ENCODE measurements at places on chromosomes 12 and 14.

DNA sequence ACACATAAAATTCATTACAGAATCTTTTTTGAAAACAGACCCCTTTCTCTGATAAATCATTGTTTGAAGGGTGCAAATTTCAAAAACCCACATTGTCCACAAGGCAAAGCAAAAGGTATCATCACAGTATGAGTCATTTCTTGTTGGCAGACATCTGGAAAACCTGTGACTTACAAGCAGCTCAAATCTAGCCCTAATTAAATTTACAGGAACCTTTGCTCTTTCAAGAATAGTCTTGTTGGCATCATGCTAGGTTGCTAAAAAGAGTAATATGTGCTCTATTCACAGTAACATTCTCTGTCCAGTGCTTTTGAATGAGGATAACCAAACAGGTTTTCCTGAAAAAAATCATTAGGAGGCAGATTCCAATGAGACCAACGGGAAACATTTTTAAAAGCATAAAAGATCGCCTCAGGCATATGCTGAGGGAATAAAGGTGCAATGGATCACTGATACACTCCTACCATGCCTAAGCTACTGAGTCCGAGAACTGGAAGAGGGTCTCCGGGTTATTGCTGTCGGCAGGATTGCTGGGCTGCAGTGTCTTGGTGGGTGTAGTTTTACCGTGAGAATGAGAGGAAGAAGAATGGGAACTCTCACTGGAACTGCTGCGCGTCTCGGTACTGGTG is 55.5 kb upstream of the TTC7B start:
- H3K36me3 ChIP-seq: no peaks in the 10 kb centered on the region
- no peak for DNase-seq
- H3K27me3 ChIP-seq: no peaks in the 10 kb centered on the region
- H3K4me1 ChIP-seq: peaks cover 31% of the 10 kb centered on the region
- no peak overlapping the region for H3K4me3 ChIP-seq

- H3K4me1 ChIP-seq: no peaks in the 10 kb centered on the region
- no peak overlapping the region for H3K4me3 ChIP-seq
- no peak overlapping the region for H3K27ac ChIP-seq
- no peak for DNase-seq
Measured at GRCh38 chr14:100466111-100466856, 120.9 kb downstream of the BEGAIN start.

- H3K36me3 ChIP-seq: no peaks in the 10 kb centered on the region
- H3K27ac ChIP-seq: no peak overlapping the region
- no peaks in the 10 kb centered on the region for H3K27me3 ChIP-seq
- no peak for DNase-seq
- no peak overlapping the region for H3K4me3 ChIP-seq
Measured at GRCh38 chr12:103913100-103913499, 17.1 kb upstream of the HSP90B1 start.

DNA sequence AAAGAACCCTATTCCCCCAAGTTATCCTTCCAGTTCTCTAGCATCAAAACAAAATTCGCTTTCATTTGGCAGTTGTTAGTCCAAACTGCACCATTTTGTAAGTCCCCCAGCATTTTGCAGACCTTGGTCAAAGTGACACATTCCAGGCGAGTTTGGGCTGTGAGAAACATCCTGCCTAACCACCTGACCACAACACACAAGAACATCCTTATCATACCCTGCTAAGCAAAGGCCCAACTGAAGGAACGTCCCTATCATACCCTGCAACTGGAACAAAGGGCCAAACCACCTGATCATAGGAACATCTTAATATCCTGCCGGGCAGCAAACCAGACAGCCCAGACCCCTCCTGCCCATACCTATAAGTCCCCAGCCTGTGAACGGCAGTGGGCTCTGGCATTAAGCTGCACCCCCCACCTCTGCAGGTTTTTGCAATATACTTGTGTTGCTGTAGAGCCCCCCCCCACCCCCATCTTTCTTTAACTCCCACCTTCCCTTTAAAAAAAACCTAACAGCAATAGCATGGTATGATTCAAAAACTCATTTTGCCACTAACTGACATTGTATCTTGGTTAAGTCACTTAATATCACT is 2.7 kb downstream of the PCNX4 start:
- no peak overlapping the region for H3K4me3 ChIP-seq
- H3K27me3 ChIP-seq: no peaks in the 10 kb centered on the region
- H3K27ac ChIP-seq: peak overlapping the region; percentile 94
- no peaks in the 10 kb centered on the region for H3K36me3 ChIP-seq
- no peak for DNase-seq

GRCh38 chr12:114958538-114958937 is 274.6 kb upstream of the TBX3 start:
- H3K4me3 ChIP-seq: no peak overlapping the region
- DNase-seq: no peak

DNA sequence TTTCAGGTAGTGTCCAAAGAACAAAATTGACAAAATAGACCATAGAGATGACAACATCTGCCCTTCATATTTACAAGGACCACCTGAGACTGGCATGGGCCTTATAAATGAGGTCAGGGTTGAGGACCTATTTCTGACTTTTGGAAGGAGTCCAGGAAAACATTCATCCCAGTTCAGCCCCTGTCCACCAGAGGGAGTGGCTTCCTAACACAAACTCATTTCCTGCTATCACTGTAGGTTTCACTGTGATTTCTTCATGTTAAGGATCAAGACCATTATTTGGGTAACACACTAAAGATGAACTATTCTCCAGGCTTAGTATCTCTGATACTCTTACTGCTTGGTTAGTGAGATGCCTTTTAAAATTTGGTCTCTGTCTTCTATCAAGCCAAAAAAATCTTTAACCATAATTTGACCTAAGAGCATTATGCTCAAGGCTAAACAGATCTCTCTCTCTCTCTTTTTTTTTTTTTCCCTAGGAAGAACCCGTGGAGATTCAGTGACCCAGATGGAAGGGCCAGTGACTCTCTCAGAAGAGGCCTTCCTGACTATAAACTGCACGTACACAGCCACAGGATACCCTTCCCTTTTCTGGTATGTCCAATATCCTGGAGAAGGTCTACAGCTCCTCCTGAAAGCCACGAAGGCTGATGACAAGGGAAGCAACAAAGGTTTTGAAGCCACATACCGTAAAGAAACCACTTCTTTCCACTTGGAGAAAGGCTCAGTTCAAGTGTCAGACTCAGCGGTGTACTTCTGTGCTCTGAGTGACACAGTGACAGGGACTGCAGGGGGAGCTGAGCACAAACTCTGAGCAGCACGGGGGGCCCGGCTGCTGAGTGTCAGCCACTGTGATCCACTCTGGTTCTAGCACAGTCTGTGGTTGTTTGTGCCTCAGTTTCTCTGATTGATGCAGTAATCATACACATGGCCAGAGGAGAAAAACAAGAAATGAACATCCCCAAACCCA is 267.6 kb upstream of the OR4E1 start:
- H3K27me3 ChIP-seq: no peaks in the 10 kb centered on the region
- H3K4me1 ChIP-seq: peaks cover 10% of the 10 kb centered on the region
- no peak for DNase-seq
- no peaks in the 10 kb centered on the region for H3K36me3 ChIP-seq
- H3K4me3 ChIP-seq: no peak overlapping the region

- no peaks in the 10 kb centered on the region for H3K27me3 ChIP-seq
- DNase-seq: no peak
- no peaks in the 10 kb centered on the region for H3K36me3 ChIP-seq
- H3K27ac ChIP-seq: peak overlapping the region; percentile 50
Measured at GRCh38 chr12:50824914-50825313, 17.8 kb upstream of the TMPRSS12 start.

- no peaks in the 10 kb centered on the region for H3K27me3 ChIP-seq
- peak; percentile 61 for DNase-seq
- no peak overlapping the region for H3K4me3 ChIP-seq
- H3K4me1 ChIP-seq: no peaks in the 10 kb centered on the region
- H3K36me3 ChIP-seq: no peaks in the 10 kb centered on the region
- H3K27ac ChIP-seq: peak overlapping the region; percentile 37
Measured at GRCh38 chr12:111443586-111443985, 37.9 kb downstream of the SH2B3 start.

DNA sequence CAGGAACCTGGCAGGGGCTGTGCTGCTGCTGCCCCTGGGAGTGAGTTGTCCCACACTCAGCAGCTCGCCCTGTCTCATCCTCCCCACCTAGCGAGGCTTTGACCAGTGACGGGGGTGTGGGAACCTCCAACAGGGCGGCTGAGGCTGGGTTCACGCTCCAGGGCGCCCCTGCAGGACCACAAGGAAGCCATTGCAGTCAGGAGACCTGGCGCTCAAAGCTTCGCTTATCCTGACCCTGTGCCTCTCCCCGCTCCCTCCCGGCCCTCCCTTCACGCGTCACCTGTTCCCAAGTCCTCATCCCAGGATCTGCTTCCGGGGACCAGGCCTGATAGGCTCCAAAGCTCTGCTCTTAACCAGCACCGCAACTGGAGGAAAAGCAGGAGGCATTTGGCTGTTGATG is 272.0 kb upstream of the SFSWAP start:
- H3K27me3 ChIP-seq: no peaks in the 10 kb centered on the region
- DNase-seq: no peak
- no peaks in the 10 kb centered on the region for H3K4me1 ChIP-seq
- no peaks in the 10 kb centered on the region for H3K36me3 ChIP-seq

DNA sequence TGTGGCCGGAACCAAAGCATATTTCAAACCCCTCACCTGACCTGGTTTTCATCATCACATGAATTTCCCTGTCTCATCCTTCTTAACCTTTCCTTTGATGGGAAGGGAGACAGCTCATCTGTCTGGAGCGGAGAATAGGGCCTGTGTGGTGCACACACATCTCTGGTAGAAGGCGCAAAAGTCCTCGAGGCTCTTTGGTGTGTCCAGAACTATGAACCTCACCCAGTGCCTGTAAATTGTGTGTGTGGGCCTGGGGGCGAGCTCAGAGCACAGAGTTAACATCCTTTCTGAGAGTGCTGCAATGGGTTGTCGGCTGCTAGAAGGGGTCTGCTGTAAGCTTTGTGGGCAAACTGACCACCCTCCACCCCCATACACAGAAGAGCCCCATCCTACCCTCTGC is 749 bp downstream of the GALNT6 start:
- no peak for DNase-seq
- H3K36me3 ChIP-seq: no peaks in the 10 kb centered on the region
- no peak overlapping the region for H3K4me3 ChIP-seq
- H3K27me3 ChIP-seq: peaks cover 31% of the 10 kb centered on the region
- no peak overlapping the region for H3K27ac ChIP-seq

DNA sequence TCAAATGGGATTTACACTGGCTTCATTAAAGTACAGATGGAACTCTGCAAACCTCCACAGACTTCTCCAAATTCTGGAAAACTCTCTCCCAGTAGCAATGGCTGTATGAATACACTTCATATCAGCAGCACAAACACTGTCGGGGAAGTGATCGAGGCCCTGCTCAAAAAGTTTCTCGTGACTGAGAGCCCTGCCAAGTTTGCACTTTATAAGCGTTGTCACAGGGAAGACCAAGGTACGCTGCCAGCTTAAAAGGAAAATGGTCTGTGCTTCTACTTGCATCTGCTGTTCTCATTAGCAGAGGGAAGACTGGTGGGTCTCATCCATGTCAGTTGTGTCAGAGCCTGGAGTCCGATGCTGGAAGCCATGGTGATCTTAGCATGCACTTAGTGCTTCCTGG is 71.0 kb downstream of the GNS start:
- H3K27ac ChIP-seq: peak overlapping the region; percentile 49
- peaks cover 73% of the 10 kb centered on the region for H3K4me1 ChIP-seq
- DNase-seq: peak; percentile 83

DNA sequence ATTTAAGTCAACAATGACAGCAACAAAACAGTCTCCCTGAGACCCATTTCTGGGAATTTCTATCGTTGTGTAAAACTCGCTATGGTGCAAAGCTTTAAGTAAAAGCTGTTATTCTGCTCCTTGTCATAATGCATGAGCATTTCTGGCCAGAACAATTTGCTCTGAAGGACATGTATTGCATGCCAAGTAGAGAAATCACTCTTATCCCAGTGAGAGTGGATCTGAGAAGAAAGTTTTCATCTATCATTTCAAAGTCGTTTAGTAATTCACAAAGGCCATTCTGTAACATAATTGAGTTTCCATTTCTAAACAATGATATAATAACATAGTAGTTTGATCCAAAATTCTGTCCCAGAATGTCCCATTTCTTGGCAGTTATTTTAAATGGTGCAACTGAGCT is 86.6 kb downstream of the TBC1D30 start:
- DNase-seq: no peak
- H3K27ac ChIP-seq: no peak overlapping the region
- no peaks in the 10 kb centered on the region for H3K36me3 ChIP-seq
- no peaks in the 10 kb centered on the region for H3K27me3 ChIP-seq

DNA sequence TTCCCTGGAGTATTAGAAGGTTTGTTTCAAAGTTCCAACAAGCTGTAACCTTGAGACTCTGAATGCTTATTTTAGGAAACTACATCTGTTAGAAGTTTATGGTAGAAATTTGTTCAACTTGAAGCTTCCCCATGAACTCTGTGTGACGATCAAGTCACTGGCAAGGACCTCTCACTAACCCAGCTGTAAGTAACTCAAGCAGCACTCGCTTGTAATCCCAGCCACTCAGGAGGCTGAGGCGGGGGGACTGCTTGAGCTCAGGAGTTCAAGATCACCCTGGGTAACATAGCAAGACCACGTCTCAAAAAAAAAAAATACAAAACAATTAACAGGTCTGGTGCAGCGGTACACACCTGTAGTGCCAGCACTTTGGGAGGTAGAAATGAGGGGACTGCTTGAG is 25.6 kb downstream of the TESC start:
- no peaks in the 10 kb centered on the region for H3K36me3 ChIP-seq
- H3K4me1 ChIP-seq: no peaks in the 10 kb centered on the region
- H3K4me3 ChIP-seq: no peak overlapping the region
- DNase-seq: no peak

- H3K27ac ChIP-seq: peak overlapping the region; percentile 96
- peak; percentile 81 for DNase-seq
- no peaks in the 10 kb centered on the region for H3K4me1 ChIP-seq
- peak overlapping the region; percentile 99 for H3K4me3 ChIP-seq
- no peaks in the 10 kb centered on the region for H3K27me3 ChIP-seq
Measured at GRCh38 chr12:56628671-56629458, 1.3 kb downstream of the BAZ2A start.

GRCh38 chr12:131015581-131016337 is 62.1 kb downstream of the ADGRD1 start:
- H3K27me3 ChIP-seq: no peaks in the 10 kb centered on the region
- no peak overlapping the region for H3K27ac ChIP-seq
- no peaks in the 10 kb centered on the region for H3K4me1 ChIP-seq
- no peaks in the 10 kb centered on the region for H3K36me3 ChIP-seq

DNA sequence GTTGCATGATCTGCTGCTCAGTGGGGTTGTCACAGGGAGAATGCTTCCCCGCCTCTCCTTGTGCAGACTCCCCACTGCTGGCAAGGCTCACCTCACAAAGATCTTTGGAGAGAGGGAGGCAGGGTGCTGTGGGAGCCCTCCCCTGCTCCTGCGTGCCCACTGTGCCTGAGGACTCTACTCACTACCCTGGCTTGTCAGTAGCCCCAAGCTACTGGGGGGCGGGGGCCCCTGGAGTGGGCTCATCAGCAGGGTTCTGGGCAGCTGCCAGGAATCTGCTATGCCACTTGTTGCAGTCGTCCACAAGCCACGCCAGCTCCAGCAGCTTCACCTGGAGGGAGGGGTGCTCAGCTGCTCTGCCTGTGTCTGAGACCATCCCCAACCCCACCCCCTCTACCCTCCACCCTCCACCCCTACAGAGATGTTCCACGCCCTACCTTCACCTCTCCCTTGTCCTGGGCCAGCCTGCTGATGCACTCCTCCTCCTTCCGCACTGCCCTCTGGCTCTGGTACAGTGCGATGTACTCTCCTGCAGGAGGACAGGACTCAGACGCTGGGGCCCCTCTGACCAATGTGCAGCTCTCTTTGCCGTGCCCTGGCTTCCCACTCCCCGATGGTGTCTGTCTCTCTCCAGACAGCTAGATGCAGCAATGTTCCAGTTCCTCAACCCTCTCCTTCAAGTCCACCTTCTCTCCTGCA is 14.2 kb upstream of the BLTP3B start:
- no peak overlapping the region for H3K4me3 ChIP-seq
- DNase-seq: no peak
- no peaks in the 10 kb centered on the region for H3K36me3 ChIP-seq
- H3K4me1 ChIP-seq: no peaks in the 10 kb centered on the region

All from sigmoid colon (tissue), 7 donors.